ENCODE measurements at places on chromosomes 11 and 22. TPM values are rescaled to one million over a fixed set of nuclear protein-coding genes. Genes with fewer than 3 reads are reported as not detected.

SCGB1A1 gene
- total RNA-seq, result not detected

APOBEC3G gene
- 0.74 TPM for total RNA-seq

ZMAT5 gene
- 10.3 TPM for total RNA-seq

LAMTOR1 gene
- 34.4 TPM for total RNA-seq

TBX10 gene
- total RNA-seq, result not detected

ARL14EP gene
- 39.3 TPM for total RNA-seq

RPUSD4 gene
- 27.5 TPM for total RNA-seq

IFTAP gene
- total RNA-seq, result 36.4 TPM

All from temporal lobe (tissue), 4 donors.